ENCODE measurements at places on chromosomes 7 and 10.

- no peak for DNase-seq
Observed at GRCh38 chr7:28787106-28787505, 171.0 kb downstream of the TRIL start.

GRCh38 chr10:24272374-24272773 lies 63.4 kb downstream of the KIAA1217 start:
- no peak for DNase-seq

- DNase-seq, result no peak
Observed at GRCh38 chr10:70274643-70275042, 9.2 kb downstream of the NPFFR1 start.

DNA sequence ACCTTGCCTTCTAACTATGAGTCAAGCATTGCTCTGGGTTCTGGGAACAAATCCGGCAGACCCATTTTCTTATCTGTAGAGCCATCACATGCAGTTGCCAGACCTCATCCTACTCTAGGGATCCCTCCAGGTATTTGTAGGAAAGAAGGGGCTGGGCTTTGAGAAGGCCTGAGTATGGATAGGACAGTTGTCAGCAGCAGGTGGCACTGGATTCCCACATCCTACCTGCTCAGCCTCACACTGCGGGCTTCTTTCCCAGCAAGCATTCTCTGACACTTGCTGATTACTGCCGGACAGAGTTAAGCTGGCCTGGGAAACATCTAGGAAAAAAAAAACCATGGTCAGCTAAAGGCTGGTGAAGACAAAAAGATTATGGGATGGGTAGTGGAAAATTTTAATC lies 224.1 kb downstream of the CCSER2 start:
- no peak for DNase-seq

DNA sequence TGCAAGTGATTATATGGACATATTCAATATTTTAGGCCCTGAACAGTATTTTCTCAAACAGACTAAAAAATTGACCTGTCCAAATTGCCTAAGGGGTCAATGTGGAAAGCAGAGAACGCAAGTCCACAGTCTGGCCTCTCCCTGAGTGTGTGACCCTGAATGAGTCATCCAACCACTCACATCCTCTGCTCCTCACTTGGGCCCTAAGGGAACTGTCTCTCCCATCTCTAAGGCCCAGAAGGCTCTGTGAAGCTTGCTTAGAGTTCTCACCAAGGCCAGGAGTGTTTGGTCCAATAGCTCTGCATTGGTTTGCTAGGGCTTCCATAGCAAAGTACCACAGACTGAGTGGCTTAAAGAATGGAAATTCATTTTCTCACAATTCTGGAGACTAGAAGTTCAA lies 155.1 kb downstream of the LSM5 start:
- no peak for DNase-seq

GRCh38 chr10:47453141-47454007 lies 30.5 kb downstream of the ANXA8 start:
- no peak for DNase-seq
